ENCODE measurements at places on chromosomes 1 and 21. TPM values are rescaled to one million over a fixed set of nuclear protein-coding genes. Genes with fewer than 3 reads are reported as not detected.

DNA sequence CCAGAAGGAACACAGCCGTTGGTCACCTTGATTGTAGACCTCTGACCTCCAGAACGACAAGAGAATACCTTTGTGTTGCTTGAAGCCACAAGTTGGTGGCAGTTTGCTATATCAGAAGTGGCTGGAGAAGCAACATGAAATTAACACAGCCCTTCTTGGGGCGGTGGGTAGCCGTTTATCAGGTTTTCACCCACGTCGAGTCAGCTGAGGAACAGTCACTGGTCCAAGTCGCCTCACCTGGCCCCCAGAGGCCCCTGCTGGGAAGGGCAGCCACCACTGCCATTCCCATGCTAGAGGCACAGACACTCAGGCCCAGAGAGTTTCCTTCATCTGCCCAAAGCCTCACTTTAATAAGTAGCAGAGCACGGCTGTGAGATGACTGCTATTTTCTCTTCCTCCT is 37.7 kb downstream of the TMEM51 start:
- DNase-seq = no peak

- DNase-seq = peak; percentile 41
Observed at GRCh38 chr1:157490467-157491165, 61.7 kb downstream of the FCRL5 start.

- DNase-seq = peak; percentile 34
Observed at GRCh38 chr21:35925497-35925896, 134.8 kb downstream of the SETD4 start.

Gene RSPH1
- not detected for polyA plus RNA-seq

Gene CCSAP
- polyA plus RNA-seq = 6.4 TPM

Gene GMEB1
- 10.9 TPM for polyA plus RNA-seq

DNA sequence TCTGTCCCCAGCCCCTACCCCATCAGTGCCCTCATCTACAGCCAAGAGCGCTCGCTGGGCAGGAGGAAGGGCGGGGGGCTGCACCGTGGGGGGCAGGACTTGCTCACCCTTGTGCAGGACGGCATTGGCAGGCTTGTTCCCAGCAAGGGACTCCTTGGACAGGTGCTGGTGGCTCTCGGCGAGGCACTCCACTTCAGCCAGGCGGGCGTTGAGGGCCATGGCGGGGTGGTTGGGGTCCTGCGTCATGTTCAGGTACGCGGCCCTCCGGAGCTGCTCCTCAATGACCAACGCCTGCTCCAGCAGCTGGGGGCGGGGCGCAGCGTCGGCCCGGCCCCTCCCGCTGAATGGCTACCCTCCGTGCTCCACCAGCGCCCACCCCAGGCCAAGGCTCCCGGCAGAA is 64.0 kb downstream of the KCNAB2 start:
- DNase-seq = no peak

DNA sequence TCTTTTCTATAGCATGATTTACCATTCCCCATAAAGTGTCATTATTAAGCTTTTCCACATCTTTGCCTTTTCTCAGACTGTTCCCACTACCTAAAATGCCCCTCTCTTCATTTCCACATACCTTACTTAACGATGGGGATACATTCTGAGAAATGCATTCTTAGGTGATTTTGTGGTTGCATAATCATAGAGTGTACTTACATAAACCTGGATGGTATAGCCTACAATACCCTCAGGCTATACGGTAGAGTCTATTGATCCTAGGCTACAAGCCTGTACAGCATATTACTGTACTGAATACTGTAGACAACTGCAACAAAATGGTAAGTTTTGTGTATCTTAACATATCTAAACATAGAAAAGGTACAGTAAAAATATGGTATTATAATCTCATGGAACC is 54.8 kb upstream of the MUTYH start:
- no peak for DNase-seq

GRCh38 chr21:38455403-38455802 is 42.9 kb downstream of the ERG start:
- DNase-seq = no peak

- DNase-seq = no peak
Observed at GRCh38 chr1:193030280-193030679, 28.9 kb downstream of the UCHL5 start.

Measured in muscle of back (tissue), 13 donors.